Stimulated activated CD8-positive, alpha-beta memory T cell treated with anti-CD3 and anti-CD28 coated beads, Interleukin-15, amount 100 ng/mL, for 24 hours (primary cell): ENCODE measurements at places on chromosomes 2 and 18.

GRCh38 chr2:23595601-23596251, 210.7 kb downstream of the KLHL29 start:
- no peak for DNase-seq

DNA sequence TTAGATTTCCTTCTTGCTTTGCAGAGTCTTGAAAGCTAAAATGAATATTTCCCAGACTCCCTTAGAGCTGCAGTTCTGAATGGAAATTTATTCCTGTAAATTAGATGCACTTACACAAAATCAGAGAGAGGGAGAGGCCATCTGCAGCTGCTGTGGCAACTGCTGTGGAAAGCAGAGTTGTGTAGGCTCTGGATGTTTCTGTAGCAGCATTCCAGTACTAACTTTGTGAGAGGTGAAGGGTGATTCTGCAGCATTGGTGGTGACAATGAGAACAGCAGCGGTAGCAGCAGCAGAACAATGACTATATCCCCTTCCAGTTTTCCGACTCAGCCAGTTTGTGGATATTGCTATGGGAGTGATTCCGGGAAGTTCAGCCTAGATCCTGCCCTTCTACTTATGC, 433.0 kb upstream of the REG3G start:
- DNase-seq, result no peak

DNA sequence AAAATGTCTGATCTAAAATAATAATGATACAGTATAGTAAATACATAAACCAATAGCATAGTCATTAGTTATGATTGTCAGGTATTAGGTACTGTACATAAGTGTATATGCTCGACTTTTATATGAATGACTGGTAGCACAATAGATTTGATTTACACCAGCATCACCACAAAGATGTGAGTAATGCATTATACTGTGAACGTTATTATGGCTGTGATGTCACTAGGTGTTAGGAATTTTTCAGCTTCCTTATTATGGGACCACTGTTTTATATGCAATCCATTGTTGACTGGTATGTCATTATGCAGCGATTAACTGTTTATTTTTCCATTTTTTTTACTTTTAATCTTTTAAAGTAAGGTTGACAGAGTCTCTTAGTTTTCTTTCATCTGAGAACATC, 23.7 kb downstream of the ATP9B start:
- DNase-seq, result no peak

- DNase-seq, result no peak
Measured at GRCh38 chr2:150391779-150392178, 95.7 kb downstream of the RND3 start.

GRCh38 chr2:104845946-104846785, 7.7 kb upstream of the POU3F3 start:
- no peak for DNase-seq

- DNase-seq, result no peak
Measured at GRCh38 chr2:100067784-100068183, 74.6 kb downstream of the AFF3 start.

- no peak for DNase-seq
Measured at GRCh38 chr2:211609127-211609526, 929.5 kb downstream of the ERBB4 start.

DNA sequence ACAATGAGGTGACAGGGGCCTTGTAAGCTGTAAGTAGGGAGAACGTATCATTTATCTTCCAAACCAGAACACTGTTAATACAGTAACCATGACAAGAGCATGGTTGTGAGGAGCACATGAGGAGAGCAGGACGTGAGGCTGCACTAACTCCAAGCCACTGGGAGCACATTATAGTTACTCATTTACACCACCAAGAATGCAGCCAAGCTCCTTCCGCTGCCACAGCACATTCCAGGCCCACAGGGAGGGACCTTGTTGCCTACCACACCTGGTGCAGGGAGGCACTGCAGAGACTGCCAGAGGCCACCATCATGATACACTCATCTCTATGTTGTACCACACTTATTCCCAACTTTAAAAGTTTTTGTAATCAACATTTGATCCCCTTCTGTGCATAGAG, 13.5 kb upstream of the SFXN5 start:
- no peak for DNase-seq

- no peak for DNase-seq
Measured at GRCh38 chr2:39730685-39731302, 48.3 kb downstream of the THUMPD2 start.

- no peak for DNase-seq
Measured at GRCh38 chr2:73952499-73953446, 26.1 kb downstream of the DGUOK start.

DNA sequence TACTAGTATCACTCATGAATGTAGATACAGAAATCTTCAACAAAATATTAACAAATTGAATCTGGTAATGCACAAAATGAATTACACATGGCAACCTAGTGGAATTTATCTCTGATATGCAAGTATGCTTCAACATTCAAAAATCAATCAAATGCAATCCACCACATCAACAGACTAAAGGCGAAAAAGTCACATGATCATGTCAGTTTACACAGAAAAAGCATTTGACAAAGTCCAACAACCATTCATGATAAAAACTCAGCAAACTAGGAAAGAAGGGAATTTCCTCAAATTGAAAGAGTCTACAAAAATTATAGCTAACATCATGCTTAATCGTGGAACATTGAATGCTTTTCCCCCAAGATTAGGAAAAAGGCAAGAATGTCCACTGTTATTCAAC, 150.5 kb upstream of the BCL2L11 start:
- no peak for DNase-seq

- no peak for DNase-seq
Measured at GRCh38 chr2:226552571-226553285, 246.9 kb downstream of the IRS1 start.

GRCh38 chr2:63078852-63079606, 28.4 kb downstream of the OTX1 start:
- DNase-seq, result no peak

- DNase-seq, result no peak
Measured at GRCh38 chr18:7633171-7633570, 66.1 kb downstream of the PTPRM start.

- DNase-seq, result no peak
Measured at GRCh38 chr18:22467760-22468553, 50.2 kb upstream of the CTAGE1 start.

GRCh38 chr2:174059178-174059883, 94.2 kb upstream of the SP3 start:
- DNase-seq, result no peak

DNA sequence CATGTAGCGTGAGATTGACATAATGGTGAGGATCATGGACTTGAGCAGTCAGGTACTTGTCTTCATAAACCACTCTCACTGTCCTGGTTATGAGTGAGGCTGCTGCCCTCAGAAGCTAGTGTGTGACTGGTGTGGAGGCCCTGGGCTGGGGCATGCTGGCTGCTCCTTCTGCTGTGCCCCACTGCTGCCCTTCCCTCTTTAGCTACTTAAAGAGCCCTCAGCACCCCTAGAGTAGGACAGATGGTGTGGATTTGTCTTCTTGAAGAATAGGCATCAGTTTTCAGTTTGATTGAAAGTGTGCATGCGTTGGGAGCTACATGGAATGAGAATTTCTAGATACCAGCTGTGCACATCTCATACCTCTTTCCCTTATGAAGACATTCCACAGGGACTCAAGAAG, 15.4 kb downstream of the CPLX4 start:
- no peak for DNase-seq

- DNase-seq, result no peak
Measured at GRCh38 chr18:34322365-34323289, 97.9 kb upstream of the NOL4 start.

DNA sequence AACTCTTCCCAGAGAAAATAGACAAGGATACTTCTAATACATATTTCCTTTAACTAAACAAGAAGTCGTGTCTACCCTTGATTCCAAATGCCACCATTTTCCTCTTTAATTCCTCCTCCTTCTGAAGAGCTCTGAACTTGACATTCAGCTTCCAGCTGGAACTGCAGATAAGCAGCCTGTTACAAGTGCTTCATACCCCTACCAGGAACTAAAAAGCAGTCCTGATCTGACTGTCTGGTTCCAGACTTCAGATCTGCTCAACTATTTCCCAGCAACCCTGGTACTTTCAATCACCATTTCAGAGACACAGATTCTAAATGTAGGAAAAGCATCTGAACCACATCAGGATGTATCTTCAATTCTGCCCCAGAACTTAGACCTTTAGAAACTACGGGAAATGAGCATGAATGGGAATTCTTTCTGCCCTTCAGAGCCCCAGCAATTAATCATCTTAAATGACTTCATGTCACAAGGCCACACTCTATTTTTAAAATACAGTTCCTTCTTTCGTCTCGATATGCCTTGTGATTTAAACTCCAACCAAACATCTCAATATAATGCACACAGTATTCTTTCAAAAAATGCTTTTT, 159.5 kb downstream of the L3MBTL4 start:
- DNase-seq, result no peak

- no peak for DNase-seq
Measured at GRCh38 chr2:230471074-230471473, 55.1 kb downstream of the SP100 start.

- no peak for DNase-seq
Measured at GRCh38 chr2:200320344-200320743, 13.9 kb downstream of the SPATS2L start.

- DNase-seq, result no peak
Measured at GRCh38 chr18:79615586-79615985, 64.0 kb upstream of the CTDP1 start.

DNA sequence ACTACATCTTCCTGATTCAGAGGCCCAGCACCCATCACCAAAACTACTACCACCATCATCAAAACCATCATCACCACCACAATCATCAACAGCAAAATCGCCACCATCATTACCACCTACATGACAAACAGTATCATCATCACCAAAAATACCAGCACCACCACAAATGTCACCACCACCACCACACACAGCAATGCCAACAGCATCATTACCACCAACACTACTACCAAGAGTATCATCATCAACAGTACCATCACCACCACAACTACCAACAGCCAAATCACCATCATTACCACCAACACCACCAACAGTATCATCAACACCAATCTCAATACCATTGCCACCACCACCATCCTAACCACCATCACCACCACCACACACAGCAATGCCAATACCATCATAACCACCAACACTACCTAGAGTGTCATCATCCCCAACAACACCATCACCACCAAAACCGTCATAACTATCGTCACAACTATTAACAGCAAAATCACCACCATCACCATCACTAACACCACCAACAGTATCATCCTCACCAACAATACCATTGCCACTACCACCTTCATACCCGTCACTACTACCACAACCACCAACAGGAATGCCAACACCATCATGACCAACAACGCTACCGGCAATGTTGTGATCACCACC, 64.6 kb upstream of the TEX51 start:
- no peak for DNase-seq

- no peak for DNase-seq
Measured at GRCh38 chr18:69585696-69586095, 185.0 kb downstream of the DOK6 start.

GRCh38 chr2:213285404-213285803, 1.1 kb downstream of the SPAG16 start:
- DNase-seq, result no peak

- DNase-seq, result no peak
Measured at GRCh38 chr2:2302359-2302758, 28.7 kb downstream of the MYT1L start.

GRCh38 chr2:189142893-189143759, 36.4 kb downstream of the COL5A2 start:
- DNase-seq, result no peak

GRCh38 chr2:235701206-235701981, 207.6 kb downstream of the AGAP1 start:
- DNase-seq, result no peak

DNA sequence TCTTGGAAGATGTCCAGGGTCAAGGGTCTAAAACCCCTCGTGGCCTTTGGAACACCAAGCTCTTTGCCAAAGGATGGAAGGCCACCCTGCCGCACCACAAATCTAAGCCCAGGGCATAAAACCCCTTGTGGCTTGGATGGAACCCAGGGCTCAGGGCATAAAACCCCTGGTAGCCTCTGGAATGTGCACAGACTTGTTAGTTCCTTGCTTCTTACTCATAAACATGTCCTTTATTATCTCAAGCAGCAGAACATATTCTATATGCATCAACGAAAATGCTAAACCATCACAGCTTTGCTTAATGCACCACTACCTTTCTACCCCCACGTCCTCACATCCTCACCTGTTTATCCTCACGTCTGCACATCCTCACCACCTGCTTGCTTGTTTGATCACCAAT, 998.0 kb downstream of the DSC3 start:
- no peak for DNase-seq

DNA sequence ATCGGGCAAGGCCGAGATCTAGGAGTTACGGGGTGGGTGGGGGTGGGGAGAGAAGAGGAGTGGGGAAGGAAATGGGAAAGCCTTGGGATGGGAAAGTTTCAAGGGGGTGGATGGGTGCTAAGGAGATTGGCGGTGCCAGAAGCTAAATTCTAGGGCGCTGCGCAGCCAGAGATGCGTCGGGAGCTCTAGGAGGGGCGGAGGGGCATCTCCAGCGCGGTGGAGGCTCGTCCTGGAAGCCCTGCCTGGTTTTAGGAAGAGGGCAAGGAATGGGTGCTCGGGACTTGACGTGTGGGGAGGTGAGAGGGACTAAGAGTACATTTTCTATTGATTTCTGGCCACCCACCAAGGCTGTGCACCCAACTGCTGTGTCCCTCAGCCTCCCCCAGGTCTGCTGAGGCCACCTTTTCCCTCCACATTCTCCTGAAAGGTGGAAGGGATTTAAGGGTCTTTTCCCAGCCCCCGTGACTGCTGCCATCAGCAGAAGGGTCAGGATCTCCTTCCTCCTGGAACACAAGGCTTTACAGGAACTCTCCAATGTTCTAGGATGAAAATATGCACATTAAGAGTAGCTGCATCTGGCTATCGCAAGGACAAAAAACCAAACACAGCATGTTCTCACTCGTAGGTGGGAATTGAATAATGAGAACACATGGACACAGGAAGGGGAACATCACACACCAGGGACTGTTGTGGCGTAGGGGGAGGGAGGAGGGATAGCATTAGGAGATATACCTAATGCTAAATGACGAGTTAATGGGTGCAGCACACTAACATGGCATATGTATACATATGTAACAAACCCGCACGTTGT, 1.4 kb downstream of the C2orf72 start:
- DNase-seq, result no peak

GRCh38 chr18:52730972-52731619, 391.1 kb downstream of the DCC start:
- no peak for DNase-seq

DNA sequence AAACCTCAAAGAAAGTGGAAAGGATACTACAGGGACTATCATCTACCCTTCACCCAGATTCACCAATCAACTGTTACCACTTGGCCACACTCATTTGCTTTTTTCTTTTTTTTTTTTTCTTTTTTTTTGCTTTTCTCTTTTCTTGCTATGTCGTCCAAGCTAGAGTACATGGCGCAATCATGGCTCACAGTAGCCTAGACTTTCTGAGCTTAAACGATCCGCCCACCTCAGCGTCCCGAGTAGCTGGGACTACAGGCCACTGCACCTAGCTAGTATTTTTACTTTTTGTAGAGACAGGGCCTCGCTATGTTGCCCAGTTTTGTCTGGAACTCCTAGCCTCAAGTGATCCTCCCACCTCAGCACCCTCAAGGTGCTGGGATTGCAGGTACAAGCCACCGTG, 24.0 kb downstream of the BIN1 start:
- DNase-seq, result no peak

- no peak for DNase-seq
Measured at GRCh38 chr18:32324181-32324580, 134.3 kb downstream of the MEP1B start.
